T-helper 17 cell (primary cell): ENCODE measurements at places on chromosomes 13 and 19.
A peak's percentile ranks its signal among the peaks of the same experiment; 100 is the strongest.

DNA sequence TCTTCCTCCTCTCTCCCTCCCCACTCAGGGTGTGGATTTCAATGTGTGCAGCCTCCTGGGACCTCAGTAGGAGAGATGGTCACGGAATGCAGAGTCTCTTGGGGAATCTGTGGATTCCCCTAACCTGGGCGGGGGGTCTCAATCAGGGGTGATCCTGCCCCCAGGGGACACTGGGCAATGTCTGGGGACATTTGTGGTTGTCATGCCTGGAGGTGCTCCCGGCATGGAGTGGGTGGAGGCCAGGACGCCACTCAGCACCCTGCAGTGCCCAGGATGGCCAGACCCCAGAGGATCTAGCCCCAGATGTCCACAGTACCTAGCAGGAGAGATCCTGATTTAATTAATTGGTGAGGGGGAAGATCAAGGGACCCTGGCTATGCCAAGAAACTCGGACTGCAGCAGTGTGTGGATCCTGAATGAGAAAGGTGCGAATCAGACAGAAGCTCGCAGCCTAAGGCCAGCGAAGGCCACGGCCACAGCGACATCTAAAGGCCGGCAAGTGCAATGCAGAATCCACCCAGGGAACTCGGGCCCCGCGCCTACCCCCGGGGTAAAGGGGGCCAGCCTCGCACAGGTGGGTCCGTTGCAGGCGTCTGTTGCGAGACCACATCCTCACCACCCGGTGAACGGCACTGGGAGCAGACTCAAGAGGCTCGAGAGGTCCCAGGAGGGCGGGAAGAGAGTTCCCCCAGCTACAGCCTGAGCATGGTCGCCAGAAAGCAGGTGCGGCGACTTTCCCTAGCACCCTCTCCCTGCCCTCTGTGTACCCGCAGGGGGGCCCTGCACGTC lies 88.8 kb downstream of the GNG7 start:
- DNase-seq = peak; percentile 39

DNA sequence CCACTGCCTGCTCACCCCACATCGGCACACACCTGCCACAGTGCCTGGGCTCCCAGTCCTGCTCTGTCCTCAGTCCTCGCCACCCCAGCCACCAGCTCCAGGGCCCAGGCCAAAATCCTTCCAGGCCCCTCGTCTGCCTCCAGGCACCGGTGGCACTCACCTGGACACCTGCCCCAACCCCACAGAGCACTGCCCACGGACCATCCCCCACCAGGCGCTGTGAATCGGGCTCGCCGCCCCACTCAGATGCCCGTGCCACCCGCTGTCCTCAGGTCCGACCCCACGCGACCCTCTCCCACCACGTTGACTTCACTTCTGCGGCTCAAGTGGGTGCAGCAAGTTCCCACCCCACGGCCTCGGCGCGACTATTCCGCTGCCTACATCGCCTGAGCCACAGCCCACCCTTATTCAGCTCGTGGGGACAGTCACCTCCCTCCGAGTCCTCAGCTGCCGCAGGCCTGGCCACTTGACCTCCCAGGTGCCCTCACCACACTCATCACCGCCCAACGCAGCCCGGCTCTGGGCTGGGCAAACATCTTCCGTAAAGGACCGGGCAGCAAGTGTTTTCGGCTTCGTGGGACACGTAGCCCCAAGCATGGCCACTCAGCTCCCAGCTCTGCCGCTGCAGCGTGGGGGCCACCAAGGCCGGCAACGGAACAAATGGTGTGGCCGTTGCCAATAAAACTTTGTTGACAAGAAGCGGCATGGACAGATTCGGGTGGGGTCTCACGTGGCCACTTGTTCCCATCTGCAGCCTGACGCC lies 5.7 kb downstream of the PIP5K1C start:
- no peak for DNase-seq

DNA sequence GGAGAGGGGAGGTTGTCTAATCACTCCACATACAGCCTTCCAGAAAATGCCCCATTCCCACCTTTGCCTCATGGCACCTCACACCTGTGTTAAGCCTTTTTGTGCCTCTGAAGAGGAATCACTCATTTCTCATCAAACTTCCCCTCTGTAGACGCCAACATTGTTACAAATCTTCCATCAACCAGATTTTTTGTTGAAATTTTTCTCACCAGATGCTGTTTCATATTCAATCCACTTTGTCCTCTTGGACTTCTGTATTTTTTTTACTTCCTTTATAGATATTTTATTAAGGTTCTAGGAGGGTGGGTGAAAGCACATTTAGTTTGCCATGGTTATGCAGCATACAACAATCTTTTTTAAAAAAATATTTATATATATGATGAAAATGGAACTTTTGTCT lies 74.0 kb downstream of the RUBCNL start:
- no peak for DNase-seq

GRCh38 chr13:23950736-23951510 lies 53.6 kb upstream of the C1QTNF9B start:
- DNase-seq = no peak

- DNase-seq = peak; percentile 55
Observed at GRCh38 chr19:45125975-45126493, 33.1 kb downstream of the PPP1R37 start.

- no peak for DNase-seq
Observed at GRCh38 chr13:114064450-114065140, 67.8 kb downstream of the RASA3 start.

DNA sequence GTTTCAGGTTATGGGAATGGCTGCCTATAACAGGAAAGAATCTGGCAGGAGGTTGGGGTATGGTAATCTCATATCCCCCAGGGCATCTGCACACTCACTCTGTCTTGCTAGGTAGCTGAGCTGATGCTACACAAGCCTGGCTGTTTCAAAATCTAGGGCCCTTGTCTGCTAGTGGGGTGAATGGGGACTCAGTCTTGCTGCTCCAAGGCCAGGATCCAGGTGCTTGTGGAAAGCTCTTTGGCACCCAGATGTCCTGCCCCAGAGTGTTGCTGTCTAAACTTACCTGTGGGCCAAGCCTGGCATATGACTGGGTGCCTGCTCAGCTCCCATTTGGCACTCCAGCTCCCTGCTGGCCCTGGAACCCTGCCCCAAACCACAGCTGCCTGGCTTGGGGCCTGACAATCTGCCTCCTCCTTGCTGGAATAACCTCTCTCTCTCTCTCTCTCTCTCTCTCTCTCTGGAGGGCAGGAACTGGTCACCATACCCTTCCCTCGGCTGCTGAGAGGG lies 158.1 kb upstream of the TSC22D1 start:
- no peak for DNase-seq

DNA sequence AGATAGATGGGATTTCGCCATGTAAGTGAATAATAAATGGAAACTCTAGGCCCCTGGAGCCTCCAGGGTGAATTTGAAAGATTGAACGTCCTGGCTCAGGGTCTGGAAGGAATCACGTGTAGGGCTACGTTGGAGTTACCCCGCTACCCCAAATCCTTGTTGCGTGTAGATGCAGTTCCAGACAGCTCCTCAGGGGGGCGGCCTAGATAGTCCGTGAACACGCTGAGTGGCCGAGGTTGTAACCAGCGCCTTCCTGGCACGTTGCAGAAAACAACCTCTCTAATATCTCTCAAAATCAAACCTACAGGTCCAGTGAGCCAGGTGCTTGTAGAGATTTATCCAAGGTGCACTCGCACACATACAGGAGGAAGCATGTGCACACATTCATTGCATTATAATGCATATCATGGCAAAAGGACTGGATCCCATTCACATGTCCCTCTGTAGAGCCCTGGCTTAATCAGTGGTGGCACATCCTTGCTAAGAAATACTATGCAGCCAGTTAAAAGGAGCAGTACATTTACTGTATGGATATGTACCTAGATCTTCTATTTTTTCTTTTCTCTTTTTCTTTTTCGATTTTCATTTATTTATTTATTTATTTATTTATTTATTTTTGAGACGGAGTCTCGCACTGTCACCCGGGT lies 2.5 kb upstream of the KEAP1 start:
- peak; percentile 80 for DNase-seq

- no peak for DNase-seq
Observed at GRCh38 chr13:25151626-25152195, 20.4 kb downstream of the AMER2 start.

- DNase-seq = no peak
Observed at GRCh38 chr19:56158170-56158757, 17.2 kb downstream of the ZNF444 start.

- DNase-seq = no peak
Observed at GRCh38 chr13:79749984-79750551, 269.1 kb downstream of the NDFIP2 start.

DNA sequence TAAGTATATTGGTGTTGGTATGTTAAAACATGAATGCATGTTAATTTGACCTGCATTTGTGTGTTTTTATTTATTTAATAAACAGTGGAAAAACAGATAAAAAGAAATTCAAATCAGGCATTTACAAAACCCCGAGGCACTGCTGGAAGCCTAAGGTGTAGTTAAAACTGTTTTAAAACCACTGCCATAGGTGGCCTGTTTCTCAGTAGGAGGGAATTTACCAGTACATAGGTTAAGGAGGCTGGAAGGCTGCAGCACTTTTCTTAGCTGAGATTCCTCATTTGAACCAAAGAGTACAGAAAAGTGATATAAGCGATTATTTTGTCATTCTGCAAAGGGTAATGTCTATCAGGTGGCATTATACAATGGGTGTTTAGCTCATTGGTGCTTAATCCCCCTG lies 99.6 kb downstream of the PAN3 start:
- no peak for DNase-seq

DNA sequence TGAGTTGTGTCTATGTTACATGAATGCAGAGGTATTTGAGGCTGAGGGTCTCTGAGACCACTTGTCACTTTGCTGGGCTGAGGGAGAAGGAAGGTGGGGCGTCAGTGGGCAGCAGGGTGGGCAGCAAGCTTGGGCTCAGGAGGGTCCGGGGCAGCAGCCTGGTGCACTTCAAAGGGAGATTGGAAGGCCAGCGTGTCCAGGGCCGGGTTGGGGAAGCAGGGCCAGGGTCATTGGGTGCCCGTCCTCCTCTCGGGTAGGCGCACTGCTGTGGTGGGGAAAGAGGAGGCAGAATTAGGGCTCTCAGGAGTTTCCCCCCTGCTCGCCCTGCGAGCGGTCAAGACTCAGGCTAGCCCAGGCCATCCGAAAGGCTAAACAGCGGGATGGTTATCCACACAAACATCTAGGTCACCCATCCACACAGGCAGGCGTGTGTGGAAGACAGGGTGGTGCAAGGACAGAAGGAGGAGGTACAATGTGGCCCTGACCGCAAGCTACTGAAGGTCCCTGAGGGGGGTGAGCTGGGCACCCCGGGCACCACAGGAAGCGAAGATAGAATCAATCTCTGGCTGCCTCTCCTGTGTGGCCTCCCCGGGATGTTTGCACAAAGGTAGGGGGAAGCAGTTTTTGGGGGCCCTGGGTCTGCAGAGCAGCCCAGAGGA lies 37.7 kb downstream of the MYO9B start:
- DNase-seq = no peak

DNA sequence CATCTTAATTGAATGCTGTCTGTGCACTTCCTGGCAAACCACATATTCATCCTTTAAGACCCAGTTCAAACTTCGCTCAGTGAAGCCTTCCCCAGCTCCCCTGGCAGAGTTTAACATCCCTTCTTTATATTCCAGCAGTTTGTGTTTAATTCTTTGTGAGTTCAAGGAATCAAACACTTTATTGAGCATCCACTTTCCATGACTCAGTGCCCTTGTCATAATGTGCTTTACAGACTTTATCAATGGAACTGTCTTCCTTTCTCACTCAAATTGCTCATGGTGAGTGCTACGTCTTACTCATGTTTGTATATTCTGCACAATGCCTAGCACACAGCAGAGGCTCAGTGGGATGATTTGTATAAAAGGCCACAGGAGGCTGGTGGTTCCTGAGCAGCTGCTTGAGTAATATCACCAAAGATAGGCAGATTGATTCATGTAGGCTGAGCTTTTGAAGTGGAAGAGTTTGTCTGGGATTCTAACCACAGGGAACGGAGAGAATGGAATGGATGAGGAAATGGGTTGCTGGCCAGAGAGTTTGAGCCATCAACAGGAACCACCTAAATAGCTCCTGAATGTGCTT lies 44.2 kb downstream of the SERTM1 start:
- DNase-seq = no peak

- no peak for DNase-seq
Observed at GRCh38 chr13:41613984-41614661, 156.8 kb downstream of the RGCC start.

GRCh38 chr19:15397782-15398181 lies 18.2 kb upstream of the AKAP8 start:
- DNase-seq = no peak

DNA sequence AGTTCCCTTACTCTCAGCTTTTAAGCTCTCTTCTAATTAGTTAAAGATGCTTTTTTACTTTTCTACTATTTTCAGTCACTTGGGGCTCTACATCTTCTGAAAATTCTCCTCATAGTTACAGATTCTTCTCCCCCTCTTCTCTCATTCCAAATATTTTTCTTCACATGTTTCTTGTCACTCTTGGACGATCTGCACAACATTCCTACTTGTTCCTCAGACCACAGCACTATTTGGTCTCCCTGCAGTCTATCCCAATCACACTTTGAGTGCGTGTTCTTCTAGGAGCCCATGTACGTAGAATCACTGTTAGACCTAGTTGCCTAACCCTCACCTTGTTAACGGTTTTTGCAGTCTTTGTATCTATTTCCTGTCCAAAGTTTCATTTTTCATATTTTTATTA lies 222.5 kb upstream of the SPRY2 start:
- DNase-seq = no peak

GRCh38 chr19:13827656-13828055 lies 32.4 kb downstream of the ZSWIM4 start:
- no peak for DNase-seq

- DNase-seq = no peak
Observed at GRCh38 chr13:111110054-111110453, 5.1 kb upstream of the ARHGEF7 start.

- no peak for DNase-seq
Observed at GRCh38 chr19:33868788-33869412, 72.2 kb downstream of the KCTD15 start.

GRCh38 chr13:28805193-28805819 lies 14.8 kb upstream of the MTUS2 start:
- no peak for DNase-seq

GRCh38 chr19:5293612-5294378 lies 46.8 kb downstream of the PTPRS start:
- no peak for DNase-seq

DNA sequence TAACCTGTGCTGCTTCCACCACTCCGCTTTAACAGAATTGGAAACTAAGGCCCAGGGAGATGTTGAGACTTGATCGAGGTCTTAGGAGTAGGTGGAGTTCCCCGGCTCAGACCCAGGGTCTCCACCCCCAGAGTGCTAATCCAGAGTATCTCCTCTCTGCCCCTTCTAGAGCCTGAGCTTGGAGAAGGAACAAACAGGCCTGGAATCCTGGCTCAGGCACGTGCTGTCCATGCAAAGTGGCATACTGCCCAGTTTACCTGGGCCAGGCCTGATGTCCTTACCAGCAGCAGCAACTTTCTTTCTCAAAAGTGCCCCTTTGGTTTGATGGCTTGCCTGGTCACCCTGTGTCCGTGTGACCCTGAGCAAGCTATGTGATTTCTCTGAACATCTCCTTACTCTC lies 3.7 kb downstream of the SYNGR4 start:
- no peak for DNase-seq
